ENCODE measurements at places on chromosomes 16 and 17.

DNA sequence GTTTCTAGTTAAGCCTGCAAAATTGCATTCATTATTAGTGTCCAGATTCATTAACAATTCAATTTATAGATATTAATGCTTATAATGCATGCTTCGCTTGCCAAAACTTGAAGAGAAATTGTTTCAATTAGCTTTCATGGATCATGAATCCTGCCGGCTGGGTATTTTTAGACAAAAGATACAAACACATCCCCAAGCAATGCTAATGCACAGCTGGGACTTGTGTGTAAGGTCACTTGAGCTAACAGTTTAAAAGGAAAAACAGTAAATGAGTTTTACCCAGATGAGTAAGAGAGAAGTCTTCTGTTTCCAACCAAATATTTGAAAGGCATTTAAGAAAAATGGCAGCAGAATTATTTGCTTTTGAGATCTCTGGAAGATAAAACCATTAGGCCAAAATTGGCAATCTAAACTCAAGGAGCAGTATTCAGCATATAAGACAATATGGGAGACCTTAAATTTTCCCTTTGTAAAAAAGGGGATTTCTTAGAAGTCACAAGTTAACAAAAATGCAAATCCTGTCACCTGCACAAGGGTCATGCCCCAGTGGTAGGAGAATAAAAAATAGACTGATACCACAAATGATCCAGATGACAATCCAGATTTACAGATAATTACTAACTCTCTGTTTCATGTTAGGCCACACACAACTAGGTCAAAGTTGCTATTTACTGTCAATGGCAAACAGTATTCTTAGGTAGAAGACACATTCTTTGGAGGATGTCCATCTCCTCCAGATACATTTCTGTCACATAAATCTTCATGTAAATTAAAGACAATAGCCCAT, 418.4 kb upstream of the PMFBP1 start:
- peaks cover 3% of the 10 kb centered on the region for H3K4me1 ChIP-seq
- DNase-seq: no peak

DNA sequence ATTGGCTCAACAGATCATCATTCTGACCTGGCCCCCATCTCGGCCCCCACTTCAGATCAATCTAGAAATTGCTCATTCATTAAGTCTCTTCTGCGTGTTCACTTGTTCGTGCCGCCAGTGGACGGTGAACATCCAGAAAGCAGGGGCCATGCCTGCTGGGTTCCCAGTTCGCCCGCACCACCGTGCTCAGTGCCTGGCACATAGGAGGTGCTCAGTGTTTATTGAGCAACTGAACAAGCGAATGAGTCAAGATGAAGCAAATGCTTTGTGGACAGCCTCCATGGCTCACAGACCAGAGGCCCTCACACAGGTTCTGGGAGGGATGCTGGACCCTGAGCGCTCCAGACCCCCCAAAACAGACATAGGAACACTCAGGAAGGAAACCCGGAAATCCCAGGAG, 13.9 kb downstream of the BEAN1 start:
- H3K4me3 ChIP-seq: no peak overlapping the region
- H3K27ac ChIP-seq: no peak overlapping the region
- H3K27me3 ChIP-seq: peaks cover 9% of the 10 kb centered on the region
- H3K4me1 ChIP-seq: no peaks in the 10 kb centered on the region
- H3K36me3 ChIP-seq: no peaks in the 10 kb centered on the region

DNA sequence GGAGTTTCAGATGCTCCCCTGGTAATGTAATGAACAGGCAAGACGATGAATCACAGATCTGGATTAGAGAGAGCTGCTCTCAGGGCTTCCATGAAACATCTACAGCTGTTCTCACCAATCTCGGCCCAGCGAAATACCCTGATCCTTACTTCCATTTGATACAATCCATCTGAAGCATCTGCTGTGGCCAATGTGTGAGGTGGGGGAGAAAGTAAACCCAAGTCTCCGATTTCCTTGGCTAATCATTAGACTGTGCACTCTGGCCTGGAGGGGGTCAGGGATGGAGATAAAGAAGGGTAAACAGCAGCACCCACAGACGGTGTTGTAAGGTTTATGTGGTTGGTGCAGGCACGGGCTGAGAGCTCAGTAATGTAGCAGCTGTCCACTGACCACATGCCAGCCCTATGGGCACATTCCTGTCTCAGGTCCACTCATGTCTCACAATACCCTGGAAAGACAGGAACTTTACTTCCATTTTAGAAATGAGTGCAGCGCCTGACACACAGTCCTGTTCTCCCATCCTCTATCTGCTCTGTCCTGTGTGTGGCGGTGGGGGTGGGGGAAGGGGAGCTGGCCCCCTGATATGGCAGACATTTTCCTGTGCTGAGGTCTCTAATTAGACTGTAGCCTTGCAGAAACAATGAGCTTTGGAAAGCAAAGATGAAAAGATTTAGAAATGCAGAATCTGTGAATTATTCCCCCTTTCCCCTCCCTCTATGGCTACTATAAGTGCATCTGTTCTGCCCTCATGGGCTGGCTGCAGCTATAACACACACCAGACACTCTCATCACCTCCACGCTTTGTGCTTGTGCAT, 48.3 kb upstream of the ERN1 start:
- H3K27ac ChIP-seq: no peak overlapping the region
- peaks cover 10% of the 10 kb centered on the region for H3K4me1 ChIP-seq
- no peak for DNase-seq
- no peaks in the 10 kb centered on the region for H3K27me3 ChIP-seq
- H3K4me3 ChIP-seq: no peak overlapping the region
- H3K36me3 ChIP-seq: no peaks in the 10 kb centered on the region

- no peak for DNase-seq
- no peak overlapping the region for H3K27ac ChIP-seq
- no peaks in the 10 kb centered on the region for H3K36me3 ChIP-seq
These were observed 2.2 kb downstream of the GJC1 start for GRCh38 chr17:44827863-44828262.

- peaks cover 3% of the 10 kb centered on the region for H3K27me3 ChIP-seq
- H3K4me1 ChIP-seq: peaks cover 1% of the 10 kb centered on the region
- no peak overlapping the region for H3K27ac ChIP-seq
- H3K36me3 ChIP-seq: no peaks in the 10 kb centered on the region
These were observed 11.3 kb downstream of the TAF1C start for GRCh38 chr16:84175350-84176081.

GRCh38 chr17:75832164-75832651, 12.0 kb downstream of the UNC13D start:
- H3K4me1 ChIP-seq: peaks cover 11% of the 10 kb centered on the region
- DNase-seq: no peak
- peaks cover 6% of the 10 kb centered on the region for H3K27me3 ChIP-seq
- H3K36me3 ChIP-seq: no peaks in the 10 kb centered on the region

DNA sequence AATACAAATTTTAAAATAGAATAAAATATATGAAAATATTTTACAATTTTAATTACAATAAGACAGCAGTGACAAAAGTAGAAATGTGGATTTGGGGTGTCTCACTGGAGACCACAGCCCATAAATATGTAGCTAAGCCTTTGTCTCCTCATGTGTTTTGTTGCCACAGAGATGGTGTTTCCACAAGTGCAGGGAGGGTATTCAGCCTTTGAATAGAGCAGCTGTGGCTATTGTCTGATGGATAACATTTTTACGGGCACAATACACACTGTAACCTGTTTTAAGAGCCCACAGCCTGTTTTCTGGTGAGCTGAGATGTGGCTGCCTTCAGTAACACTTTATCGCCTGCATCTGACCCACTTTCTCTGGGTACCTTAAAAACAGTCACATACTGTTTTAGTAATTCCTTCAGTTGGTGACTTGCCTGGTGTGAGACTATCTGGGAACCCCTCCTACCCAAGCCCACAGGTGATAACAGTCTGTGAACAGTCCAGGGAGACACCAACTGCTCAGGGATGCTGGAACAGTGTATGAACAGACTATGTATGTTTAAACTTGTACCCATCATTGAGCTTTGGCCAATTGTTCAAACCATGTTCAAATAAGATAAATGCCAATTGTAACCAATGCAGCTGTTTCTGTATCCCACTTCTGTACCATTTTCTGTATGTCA, 7.8 kb upstream of the AHSP start:
- no peak overlapping the region for H3K4me3 ChIP-seq
- no peaks in the 10 kb centered on the region for H3K27me3 ChIP-seq
- no peak for DNase-seq
- no peaks in the 10 kb centered on the region for H3K36me3 ChIP-seq

GRCh38 chr17:73227944-73228343, 33.7 kb downstream of the CPSF4L start:
- H3K27ac ChIP-seq: peak overlapping the region; percentile 73
- H3K27me3 ChIP-seq: peaks cover 6% of the 10 kb centered on the region
- peaks cover 31% of the 10 kb centered on the region for H3K4me1 ChIP-seq
- H3K4me3 ChIP-seq: peak overlapping the region; percentile 64
- DNase-seq: no peak

- peaks cover 35% of the 10 kb centered on the region for H3K4me1 ChIP-seq
- H3K27me3 ChIP-seq: peaks cover 10% of the 10 kb centered on the region
- H3K27ac ChIP-seq: peak overlapping the region; percentile 57
- no peak for DNase-seq
- peak overlapping the region; percentile 41 for H3K4me3 ChIP-seq
These were observed 3.4 kb upstream of the WIPI1 start for GRCh38 chr17:68460715-68461114.

DNA sequence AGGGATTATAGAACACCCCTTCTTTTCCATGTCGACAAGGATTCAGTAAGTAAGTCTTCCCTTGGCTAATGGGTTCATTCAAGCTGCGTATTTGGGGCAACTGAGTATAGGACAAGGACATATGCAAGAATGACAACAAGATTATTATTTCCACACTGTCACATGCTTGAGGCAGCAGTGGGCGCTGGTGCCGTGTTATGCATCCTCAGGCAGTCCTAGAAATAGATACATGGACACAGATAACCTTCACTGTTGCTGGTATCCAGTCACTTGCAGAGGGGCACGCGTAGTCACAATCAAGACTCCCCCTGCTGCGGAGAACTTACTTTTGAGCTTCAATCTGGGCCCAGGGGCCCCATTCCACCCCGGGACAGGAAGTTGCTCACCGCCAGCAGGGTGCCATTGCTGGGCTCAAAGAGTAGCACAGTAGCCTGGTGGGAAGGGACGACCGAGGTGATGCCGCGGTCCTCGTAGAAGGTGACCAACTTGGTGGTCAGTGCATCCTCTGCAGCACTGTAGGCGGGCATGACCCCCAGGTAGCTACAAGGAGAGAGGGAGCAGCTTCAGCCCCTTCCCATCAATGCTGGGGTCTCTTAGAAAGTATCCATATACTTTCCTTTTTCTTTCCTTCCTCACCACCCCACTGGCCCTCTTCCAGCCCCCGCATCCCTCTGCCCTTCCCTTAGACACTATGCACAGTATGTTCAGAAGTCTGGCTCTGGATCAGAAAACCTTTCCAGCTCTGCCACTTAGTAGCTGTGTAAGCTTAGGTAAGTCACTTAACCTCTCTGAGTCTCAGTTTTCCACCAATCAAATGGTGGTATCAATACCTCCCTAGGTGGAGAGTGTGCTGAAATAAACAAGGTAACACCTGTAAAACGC, 804 bp downstream of the CRYM start:
- H3K4me1 ChIP-seq: no peaks in the 10 kb centered on the region
- H3K36me3 ChIP-seq: no peaks in the 10 kb centered on the region
- no peak overlapping the region for H3K27ac ChIP-seq
- DNase-seq: no peak

- no peak for DNase-seq
- H3K4me3 ChIP-seq: no peak overlapping the region
- H3K27me3 ChIP-seq: peaks cover 29% of the 10 kb centered on the region
- no peak overlapping the region for H3K27ac ChIP-seq
- peaks cover 8% of the 10 kb centered on the region for H3K36me3 ChIP-seq
These were observed 19.3 kb upstream of the FOXF1 start for GRCh38 chr16:86490859-86491639.

GRCh38 chr17:66775881-66776400, 59.0 kb upstream of the CACNG5 start:
- H3K27ac ChIP-seq: no peak overlapping the region
- H3K4me3 ChIP-seq: no peak overlapping the region
- no peak for DNase-seq
- H3K4me1 ChIP-seq: peaks cover 9% of the 10 kb centered on the region
- H3K36me3 ChIP-seq: no peaks in the 10 kb centered on the region

- H3K36me3 ChIP-seq: no peaks in the 10 kb centered on the region
- peaks cover 5% of the 10 kb centered on the region for H3K4me1 ChIP-seq
- H3K27ac ChIP-seq: no peak overlapping the region
- H3K27me3 ChIP-seq: no peaks in the 10 kb centered on the region
- no peak overlapping the region for H3K4me3 ChIP-seq
- DNase-seq: no peak
These were observed 238.7 kb upstream of the TOX3 start for GRCh38 chr16:52785653-52786052.

- H3K27ac ChIP-seq: no peak overlapping the region
- H3K36me3 ChIP-seq: no peaks in the 10 kb centered on the region
- DNase-seq: no peak
- no peak overlapping the region for H3K4me3 ChIP-seq
- peaks cover 2% of the 10 kb centered on the region for H3K27me3 ChIP-seq
- peaks cover 12% of the 10 kb centered on the region for H3K4me1 ChIP-seq
These were observed 33.3 kb upstream of the RGS9 start for GRCh38 chr17:65103896-65104295.

- H3K36me3 ChIP-seq: no peaks in the 10 kb centered on the region
- H3K27me3 ChIP-seq: peaks cover 9% of the 10 kb centered on the region
- H3K4me1 ChIP-seq: no peaks in the 10 kb centered on the region
- H3K27ac ChIP-seq: no peak overlapping the region
- DNase-seq: no peak
These were observed 5.0 kb upstream of the FADS6 start for GRCh38 chr17:74898376-74898946.

DNA sequence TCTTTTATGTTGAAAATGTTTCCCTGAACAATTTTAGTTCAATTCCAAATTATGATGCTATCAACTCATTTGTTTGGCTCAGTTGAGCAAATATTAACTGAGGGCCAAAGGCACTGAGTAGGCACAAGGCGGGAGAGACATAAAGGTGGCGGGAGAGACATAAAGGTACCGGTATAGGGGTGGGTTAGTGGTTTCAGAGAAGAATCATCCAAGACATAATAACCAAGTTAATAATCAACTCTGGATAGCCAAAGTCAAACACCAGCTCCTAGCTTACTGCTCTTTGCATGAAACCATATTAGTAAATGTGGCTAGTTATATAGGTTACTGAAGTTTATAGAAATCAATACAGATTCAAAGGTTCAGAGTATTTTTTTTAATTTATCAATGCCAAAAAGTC, 91.7 kb downstream of the RPGRIP1L start:
- no peaks in the 10 kb centered on the region for H3K27me3 ChIP-seq
- H3K27ac ChIP-seq: no peak overlapping the region
- DNase-seq: no peak
- no peaks in the 10 kb centered on the region for H3K4me1 ChIP-seq
- no peaks in the 10 kb centered on the region for H3K36me3 ChIP-seq

Data from glutamatergic neuron (in vitro differentiated cells).